Esophagus squamous epithelium (tissue), 5 donors: ENCODE measurements at places on chromosomes 4 and X.

DNA sequence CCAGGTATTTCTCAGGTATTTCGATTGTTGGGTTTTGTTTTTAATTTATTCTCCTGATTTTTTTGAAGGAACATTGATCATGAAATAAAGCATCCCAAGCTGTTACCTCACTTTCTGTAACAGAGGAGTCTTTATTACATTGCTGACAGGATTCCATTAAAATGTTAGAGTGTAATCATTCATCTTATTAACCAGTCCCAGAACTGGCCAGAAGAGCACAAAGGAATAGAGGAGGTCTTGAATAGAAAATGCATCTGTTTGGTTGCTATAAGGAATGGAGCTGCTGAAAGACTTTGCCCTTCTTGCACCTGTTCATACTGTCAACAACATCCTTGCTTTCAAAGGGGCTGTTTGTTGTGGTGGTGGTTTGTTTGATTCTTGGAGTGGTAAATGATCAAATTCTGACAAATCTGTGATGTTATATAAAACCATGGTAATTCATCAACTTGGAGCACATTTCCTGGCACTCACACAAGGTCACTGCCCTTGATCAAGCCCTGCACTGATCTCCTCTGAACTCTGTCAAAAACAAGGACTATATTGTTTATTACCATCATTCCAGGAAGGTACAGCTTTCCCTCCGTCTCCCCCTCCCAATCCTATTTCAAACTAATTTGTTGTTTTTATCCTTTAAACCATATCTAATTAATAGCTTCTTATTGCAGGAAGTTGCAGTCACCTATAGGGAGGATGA lies 215.8 kb downstream of the PCDH19 start:
- no peak for DNase-seq

GRCh38 chr4:81217779-81218178 lies 2.8 kb upstream of the PRKG2 start:
- DNase-seq = no peak

GRCh38 chr4:56308384-56308783 lies 78.9 kb downstream of the AASDH start:
- DNase-seq = no peak

GRCh38 chr4:75251547-75251946 lies 262.7 kb downstream of the RCHY1 start:
- DNase-seq = no peak

- no peak for DNase-seq
Observed at GRCh38 chr4:86036736-86037135, 323.1 kb downstream of the MAPK10 start.

DNA sequence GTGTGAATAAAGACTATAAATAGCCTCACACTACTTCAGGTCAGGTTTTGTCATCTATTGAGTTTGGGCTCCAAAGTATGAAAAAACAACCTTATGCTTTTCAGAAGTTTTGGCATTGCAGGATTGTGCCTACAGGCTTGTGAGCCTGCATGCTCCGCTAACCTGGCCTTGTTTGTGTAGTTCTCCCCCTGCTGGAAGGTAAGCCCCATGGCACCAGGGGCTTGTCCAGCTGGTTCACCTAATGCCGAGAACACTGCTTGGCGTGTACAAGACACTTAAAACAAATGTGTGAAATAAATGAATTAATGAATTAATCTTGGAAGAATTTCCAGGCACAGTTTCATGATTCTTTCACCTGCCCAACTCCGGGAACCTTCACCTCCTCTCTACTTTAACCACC lies 1.8 kb upstream of the HSD17B10 start:
- DNase-seq = no peak
